Vagina (tissue), 2 donors: ENCODE measurements at places on chromosomes 11 and 22. TPM values are rescaled to one million over a fixed set of nuclear protein-coding genes. Genes with fewer than 3 reads are reported as not detected.

DNA sequence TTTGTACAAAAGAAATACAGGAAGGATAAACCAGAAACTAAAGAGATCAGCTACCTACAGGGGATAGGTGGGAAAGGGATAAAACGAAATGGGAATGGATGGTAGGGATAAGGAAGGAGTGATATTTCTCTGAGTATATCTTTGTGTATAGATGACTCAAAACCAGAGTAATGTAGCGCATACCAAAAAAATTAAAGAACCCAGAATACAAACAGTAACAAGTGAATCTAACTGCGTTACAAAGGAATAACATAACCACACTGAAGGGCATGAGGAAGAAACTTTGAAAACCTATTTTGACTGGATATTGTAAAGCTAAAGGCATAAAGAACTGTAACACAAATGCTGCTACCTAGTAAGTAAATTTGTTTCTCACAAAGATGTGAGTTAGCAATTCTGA, 37.9 kb downstream of the MAPK1 start:
- H3K4me1 ChIP-seq, result peaks cover 46% of the 10 kb centered on the region
- no peak overlapping the region for H3K4me3 ChIP-seq
- no peak for DNase-seq
- H3K27me3 ChIP-seq, result no peaks in the 10 kb centered on the region

DNA sequence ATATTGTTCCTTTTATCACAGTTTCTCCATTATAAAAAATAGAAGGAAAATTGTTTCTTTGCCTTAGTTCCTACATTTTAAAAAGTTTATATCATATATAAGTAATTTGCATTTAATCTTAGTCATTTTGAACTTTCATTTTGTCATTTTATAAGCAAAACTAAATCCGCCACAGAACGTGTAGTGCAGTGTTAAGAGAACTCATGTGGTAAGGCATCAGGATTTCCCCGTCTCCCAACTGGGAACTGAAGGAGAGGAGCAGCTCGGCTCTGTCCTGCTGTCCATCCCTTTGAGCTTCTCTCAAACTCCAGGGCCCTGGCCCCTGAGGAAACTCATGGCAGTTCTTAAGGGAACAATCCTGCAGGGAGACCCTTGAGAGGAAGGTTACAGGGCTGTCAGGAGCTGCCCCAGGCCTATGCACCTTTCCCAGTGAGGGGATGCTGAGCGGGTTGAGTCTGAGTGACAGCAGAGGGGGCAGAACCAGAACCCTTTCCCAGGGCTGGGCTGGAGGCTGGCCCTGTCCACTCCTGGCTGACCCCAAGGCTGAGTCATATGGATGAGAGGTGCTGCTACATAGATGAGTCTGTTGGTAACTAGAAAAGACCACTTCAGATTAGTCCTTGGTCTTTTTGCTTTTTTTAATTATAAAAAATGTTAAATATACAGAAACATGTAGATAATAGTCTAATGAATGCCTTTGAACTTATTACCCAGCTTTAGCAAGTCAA, 333.1 kb downstream of the TBC1D22A start:
- H3K27ac ChIP-seq, result no peak overlapping the region
- H3K4me1 ChIP-seq, result peaks cover under 1% of the 10 kb centered on the region
- no peaks in the 10 kb centered on the region for H3K36me3 ChIP-seq
- DNase-seq, result no peak
- H3K4me3 ChIP-seq, result no peak overlapping the region

GRCh38 chr22:24384131-24384530, 43.3 kb upstream of the ADORA2A start:
- no peaks in the 10 kb centered on the region for H3K27me3 ChIP-seq
- H3K36me3 ChIP-seq, result no peaks in the 10 kb centered on the region
- H3K27ac ChIP-seq, result no peak overlapping the region
- H3K4me1 ChIP-seq, result no peaks in the 10 kb centered on the region

DNA sequence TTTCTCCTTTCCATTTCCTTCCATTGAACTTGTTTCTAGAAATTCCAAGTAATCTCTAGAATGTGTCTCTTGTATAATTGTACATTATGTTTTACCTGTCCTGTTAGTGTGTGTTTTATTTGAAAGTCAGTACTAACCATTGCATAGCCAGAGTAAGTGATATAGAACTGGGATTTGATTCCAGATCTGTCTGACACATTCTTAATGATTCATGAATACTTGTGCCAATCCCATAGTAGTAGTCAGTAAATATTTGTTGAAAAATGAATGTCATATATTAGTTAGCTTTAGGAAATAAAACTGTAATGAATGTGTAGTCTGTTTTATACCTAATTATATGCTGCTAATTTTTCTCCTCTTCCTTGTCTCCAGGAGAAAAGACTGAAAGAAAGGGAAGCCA, 186.9 kb downstream of the DDX10 start:
- H3K4me1 ChIP-seq, result peaks cover 11% of the 10 kb centered on the region
- no peak for DNase-seq
- no peak overlapping the region for H3K4me3 ChIP-seq
- no peak overlapping the region for H3K27ac ChIP-seq

- H3K27ac ChIP-seq, result peak overlapping the region; percentile 86
- H3K4me1 ChIP-seq, result peaks cover 43% of the 10 kb centered on the region
- H3K4me3 ChIP-seq, result peak overlapping the region; percentile 60
- no peaks in the 10 kb centered on the region for H3K27me3 ChIP-seq
- DNase-seq, result no peak
Observed at GRCh38 chr22:44668190-44668885, 33.7 kb upstream of the PRR5 start.

DNA sequence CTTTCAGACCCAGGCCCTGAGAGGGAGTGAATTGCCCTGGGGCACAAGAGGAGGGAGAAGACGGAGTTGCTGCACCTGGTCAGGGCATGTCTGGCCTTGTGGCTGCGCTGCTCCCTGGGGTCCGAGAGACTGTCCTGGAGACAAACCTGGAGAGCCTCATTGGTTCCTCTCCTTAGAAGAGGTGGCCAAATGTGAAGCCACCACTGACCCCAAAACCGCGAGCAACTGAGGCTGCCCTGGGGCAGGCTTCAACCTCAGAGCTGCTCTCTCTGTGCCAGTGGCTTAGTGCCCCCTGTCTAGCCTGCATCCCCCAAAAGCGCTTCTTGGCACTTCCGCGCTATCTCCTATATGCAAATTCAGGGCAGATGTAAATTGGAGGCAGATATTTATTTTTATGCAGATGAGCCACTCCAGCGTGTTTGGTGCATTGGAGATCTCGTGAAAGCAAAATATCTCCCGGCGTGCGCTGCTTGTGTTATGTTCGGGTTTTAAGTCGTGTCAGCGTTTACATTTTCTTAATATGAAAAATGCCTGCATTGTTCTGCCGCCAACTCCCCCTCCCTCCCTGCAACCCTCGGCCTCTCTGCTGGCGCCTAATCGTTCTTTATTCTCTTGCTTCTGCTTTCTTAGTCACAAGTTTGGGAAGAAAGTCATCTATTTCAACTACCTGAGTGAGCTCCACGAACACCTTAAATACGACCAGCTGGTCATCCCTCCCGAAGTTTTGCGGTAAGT, 69.5 kb downstream of the ARHGAP8 start:
- no peaks in the 10 kb centered on the region for H3K27me3 ChIP-seq
- H3K4me1 ChIP-seq, result no peaks in the 10 kb centered on the region
- no peak overlapping the region for H3K27ac ChIP-seq
- DNase-seq, result no peak
- no peaks in the 10 kb centered on the region for H3K36me3 ChIP-seq

GRCh38 chr11:6206456-6207180, 1.3 kb downstream of the C11orf42 start:
- no peak overlapping the region for H3K4me3 ChIP-seq
- H3K27ac ChIP-seq, result no peak overlapping the region
- H3K27me3 ChIP-seq, result no peaks in the 10 kb centered on the region
- DNase-seq, result no peak
- no peaks in the 10 kb centered on the region for H3K4me1 ChIP-seq
- peaks cover 26% of the 10 kb centered on the region for H3K36me3 ChIP-seq

DNA sequence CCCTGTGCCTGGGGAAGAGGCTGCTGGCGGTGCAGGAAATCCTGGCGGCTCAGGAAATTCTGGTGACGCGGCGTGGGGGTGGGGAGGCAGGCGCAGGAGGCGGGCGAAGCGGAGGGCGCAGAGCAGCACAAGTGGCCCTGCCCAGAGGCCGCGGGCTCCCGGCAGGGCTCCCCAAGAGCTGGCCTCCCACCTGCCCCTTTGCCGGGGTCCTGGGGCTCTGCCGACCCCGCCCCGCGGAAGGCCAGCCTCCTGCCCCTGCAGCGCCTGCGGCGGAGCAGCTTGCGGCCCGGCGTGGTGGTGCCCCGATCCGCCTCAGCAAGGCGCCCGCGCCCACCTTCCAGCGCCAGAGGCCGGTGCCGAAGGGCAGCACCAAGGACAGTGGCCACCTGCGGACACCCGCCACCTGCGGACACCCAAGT, 100.2 kb upstream of the OR4C13 start:
- H3K36me3 ChIP-seq, result no peaks in the 10 kb centered on the region
- H3K4me3 ChIP-seq, result no peak overlapping the region
- H3K27ac ChIP-seq, result no peak overlapping the region

Gene APOA4
- total RNA-seq, result not detected

- H3K27ac ChIP-seq, result no peak overlapping the region
- peaks cover 28% of the 10 kb centered on the region for H3K4me1 ChIP-seq
- H3K4me3 ChIP-seq, result no peak overlapping the region
- peaks cover 39% of the 10 kb centered on the region for H3K36me3 ChIP-seq
- no peak for DNase-seq
Observed at GRCh38 chr22:19448739-19449421, 1.4 kb upstream of the C22orf39 start.

GRCh38 chr11:123363556-123363955, 66.5 kb upstream of the GRAMD1B start:
- H3K27ac ChIP-seq, result no peak overlapping the region
- H3K27me3 ChIP-seq, result no peaks in the 10 kb centered on the region
- no peaks in the 10 kb centered on the region for H3K36me3 ChIP-seq
- no peak overlapping the region for H3K4me3 ChIP-seq
- no peak for DNase-seq
- peaks cover 9% of the 10 kb centered on the region for H3K4me1 ChIP-seq

- H3K4me1 ChIP-seq, result no peaks in the 10 kb centered on the region
- no peak overlapping the region for H3K27ac ChIP-seq
- no peak overlapping the region for H3K4me3 ChIP-seq
- no peaks in the 10 kb centered on the region for H3K36me3 ChIP-seq
Observed at GRCh38 chr11:110818032-110818687, 105.9 kb upstream of the ARHGAP20 start.

- H3K27me3 ChIP-seq, result no peaks in the 10 kb centered on the region
- H3K4me3 ChIP-seq, result no peak overlapping the region
- H3K27ac ChIP-seq, result no peak overlapping the region
- no peaks in the 10 kb centered on the region for H3K36me3 ChIP-seq
Observed at GRCh38 chr11:92082652-92083051, 142.0 kb upstream of the FAT3 start.
